ENCODE measurements at places on chromosomes 2 and 18.
A peak's percentile ranks its signal among the peaks of the same experiment; 100 is the strongest.

GRCh38 chr2:128505150-128505490, 186.5 kb upstream of the HS6ST1 start:
- DNase-seq: no peak

DNA sequence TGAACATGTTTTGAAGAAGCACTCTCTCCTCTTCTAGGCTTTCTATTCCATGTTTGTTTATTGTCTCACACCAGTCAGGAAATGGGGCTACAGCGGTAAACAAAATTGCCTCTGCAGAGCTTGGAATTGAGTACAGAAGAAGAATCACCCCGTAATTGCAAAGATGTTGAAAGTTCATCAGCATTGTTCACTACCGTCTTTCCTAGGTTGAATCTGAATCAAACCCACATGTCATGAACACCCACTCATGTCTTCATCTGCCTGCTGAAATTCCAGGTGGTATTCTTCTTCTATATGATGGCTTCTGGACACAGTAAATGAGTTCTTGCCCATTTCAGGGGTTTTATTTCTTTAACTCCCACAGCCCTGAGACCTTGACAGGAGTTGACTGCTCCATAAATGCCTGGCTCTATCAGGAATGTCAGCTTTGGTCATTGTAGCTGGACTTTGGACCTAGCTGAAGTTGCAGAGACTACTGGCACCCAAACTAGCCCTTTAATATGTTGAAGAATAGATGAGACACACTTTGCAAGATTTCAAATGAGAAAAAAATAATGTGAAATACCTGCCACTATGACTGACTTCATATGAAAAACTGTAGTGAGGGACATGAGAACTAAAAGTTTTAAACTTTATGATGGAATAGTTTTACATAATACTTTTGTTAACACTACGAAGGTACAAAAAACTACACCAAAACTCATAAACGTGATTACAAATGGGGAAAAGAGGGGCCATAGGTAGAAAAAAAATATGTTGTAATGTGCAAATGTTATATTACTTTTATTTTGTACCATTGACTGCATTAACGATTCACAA, 1235.3 kb upstream of the ZEB2 start:
- DNase-seq: no peak

- no peak for DNase-seq
Observed at GRCh38 chr2:235606004-235606715, 112.3 kb downstream of the AGAP1 start.

- no peak for DNase-seq
Observed at GRCh38 chr2:134128746-134129145, 125.1 kb upstream of the MGAT5 start.

GRCh38 chr2:40043641-40044040, 264.6 kb upstream of the THUMPD2 start:
- no peak for DNase-seq

- no peak for DNase-seq
Observed at GRCh38 chr2:144217853-144218633, 301.9 kb downstream of the ZEB2 start.

DNA sequence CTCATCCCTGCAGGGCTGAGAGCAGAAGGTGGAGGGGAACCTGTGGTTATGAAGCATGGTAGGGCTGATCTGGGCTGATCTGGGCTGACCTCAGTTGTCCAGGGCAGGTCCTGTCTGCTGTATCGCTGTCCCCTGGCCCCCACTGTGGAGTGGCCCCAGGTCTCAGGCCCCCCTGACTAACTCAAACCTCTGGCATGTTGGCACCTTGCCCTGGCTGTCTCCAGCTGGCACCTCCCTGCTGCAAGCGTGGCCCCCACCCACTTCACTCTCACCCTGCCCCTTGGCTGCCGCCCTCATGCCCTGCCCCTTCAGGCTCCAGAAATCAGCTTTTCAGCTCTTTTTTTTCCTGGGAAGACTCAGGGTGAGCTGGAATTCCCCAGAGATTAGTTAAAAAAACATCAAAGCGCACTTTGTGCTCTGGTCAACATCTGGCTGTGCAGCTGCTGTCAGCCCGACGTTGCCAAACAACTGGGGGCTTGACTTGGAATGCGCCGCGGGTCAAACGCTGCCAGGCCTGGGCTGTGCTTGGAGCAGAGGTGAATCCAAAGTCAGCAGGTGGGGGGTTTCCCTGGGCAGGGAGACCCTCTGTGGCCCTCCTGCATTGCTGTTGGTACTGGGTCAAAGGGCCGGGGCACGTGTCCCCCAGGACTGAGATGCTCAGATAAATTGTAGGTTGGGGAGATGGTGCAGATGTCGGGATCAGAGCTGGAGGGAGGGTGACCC, 173.8 kb upstream of the HDAC4 start:
- no peak for DNase-seq

DNA sequence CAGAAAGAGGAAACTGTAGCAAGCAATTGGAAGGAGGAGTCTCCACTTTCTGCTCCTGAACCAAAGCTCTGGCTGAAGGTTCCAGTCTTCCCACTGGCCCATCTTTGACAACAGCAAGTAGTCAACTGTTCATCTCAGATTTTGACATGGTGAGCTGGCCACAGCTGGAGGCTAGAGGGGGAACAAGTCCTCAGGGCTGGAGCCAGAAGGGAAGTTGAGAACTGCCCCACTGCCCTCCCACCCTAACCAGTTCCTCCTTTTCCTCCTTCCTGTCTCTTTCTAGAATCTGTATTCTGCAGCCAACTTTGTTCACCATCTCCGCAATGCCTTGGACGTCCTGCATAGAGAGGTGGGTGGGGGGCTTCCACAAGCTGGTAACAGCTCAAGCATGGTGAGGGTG, 105.8 kb downstream of the PLB1 start:
- DNase-seq: no peak

DNA sequence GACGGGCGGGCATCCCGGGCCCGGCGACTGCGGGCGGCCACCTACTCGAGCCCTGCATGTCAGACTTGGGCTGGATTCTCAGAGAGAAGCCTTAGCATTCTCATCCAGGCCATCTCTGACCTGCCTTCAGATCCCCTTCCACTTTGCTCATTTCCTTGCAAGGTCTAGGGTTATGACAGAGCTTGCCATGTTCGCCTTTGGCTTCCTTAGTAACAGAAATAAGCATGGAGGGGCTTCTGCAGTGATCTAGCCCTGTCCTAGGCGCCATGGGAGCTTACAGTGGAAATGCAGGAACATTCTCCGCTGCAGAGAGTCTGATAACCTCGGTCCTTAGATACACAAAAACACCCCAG, 632 bp upstream of the ACVR1 start:
- DNase-seq: no peak

DNA sequence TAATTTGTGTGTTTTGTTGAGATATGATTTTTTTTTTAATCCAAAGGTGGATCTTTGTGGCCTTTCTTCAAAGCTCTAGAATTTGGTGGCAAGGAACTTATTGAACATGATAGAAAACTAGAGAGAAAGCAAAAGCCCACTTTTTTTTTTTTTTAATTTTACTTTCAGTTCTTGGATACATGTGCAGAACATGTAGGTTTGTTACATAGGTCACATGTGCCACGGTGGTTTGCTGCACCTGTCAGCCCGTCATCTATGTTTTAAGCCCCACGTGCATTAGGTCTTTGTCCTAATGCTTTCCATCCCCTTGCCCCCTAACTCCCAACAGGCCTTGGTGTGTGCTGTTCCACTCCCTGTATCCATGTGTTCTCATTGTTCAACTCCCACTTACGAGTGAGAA, 135.9 kb downstream of the RHBDD1 start:
- DNase-seq: no peak

DNA sequence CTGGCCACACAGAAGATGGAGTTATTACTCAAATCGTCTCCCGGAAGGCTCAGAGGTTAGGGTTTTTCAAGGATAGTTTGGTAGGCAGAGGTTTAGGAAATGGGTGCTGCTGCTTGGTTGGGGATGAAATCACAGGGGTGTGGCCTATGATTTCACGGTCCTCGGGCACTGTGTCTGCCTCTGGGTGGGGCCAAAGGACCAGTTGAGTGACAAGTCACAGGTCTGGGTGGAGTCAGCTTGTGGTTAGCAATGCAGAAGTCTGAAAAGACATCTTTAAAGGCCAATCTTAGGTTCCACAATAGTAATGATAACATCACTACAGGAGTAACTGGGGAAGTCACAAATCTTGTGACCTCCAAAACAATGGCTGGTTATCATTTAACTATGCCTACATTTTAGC, 387.8 kb downstream of the ZNF521 start:
- DNase-seq: no peak

DNA sequence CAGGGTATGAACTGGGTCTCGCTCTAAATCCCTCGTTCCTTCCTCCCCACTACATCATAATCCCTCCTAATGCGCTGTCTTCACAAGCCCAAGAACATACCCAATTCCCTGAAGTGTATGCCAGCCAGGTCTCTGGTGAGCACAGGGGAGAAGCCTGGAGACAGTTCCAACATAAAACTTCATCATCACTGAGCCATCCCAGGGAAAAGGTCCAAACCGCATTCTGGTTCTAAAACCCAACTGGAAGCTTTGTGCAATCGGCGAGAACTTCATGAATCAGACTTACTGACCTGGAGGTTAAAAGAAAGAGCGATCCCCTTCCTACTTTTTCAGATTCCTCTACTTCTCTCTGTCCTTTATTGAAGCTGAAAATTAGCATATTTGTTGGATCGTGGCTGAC, 132.7 kb downstream of the ALPK2 start:
- DNase-seq: no peak

DNA sequence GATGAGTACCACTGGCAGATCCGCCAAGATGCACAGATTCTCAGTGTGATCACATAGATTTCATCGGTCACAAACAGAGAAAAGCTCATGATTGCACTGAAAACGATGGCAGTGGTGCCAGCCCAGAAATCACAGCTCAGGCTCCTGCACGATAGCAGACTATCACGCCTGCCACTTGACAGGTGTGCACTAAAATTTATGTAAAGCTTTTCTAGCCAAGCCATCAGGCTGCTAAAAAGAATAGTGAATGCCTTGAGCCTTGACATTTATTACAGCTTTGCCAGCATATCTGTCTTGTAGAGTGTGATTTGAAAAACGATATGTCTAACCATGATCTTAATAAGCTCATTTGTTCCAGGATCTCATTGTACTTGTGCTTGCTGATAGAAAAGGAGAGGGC, 409.5 kb upstream of the CWC22 start:
- DNase-seq: no peak

DNA sequence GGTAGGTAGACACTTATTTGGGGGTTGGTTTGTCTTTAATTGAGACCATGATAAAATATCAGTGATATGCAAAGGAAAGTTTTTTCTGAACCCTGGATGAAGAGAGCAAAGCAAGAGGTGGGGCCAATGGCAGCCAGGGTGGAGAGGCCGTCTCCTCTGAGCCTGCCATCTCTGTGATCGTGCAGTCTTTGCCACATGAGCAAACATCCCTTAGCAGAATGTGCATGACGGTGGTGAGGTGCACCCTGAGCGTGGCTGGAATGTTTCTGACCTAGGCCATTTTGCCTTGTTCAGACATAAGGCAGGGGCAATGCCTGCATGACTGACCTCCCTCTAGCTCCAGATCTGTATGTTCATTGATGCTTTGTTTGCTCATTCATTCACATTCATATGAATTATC, 6.0 kb downstream of the NCK2 start:
- DNase-seq: no peak

GRCh38 chr2:85459771-85460170, 41.3 kb downstream of the SH2D6 start:
- DNase-seq: no peak

DNA sequence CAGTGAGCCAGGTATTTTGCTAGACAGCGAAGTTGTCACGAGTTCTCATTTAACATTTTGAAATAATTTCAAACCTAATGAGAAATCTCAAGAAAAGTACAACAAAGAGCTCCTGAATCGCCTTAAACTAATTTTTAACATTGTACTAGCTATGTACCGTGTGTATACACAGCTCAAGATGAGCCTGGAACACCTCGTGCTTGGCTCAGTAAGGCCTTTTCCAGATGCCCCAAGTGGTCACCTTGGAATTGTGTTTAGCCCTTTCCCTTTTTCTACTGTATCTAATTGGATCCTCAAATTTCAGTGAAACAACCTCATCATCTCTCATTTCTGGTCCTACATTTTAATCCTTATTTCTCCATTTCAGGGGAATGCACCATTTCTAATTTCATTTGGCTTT, 7.2 kb downstream of the PTPN4 start:
- DNase-seq: no peak

DNA sequence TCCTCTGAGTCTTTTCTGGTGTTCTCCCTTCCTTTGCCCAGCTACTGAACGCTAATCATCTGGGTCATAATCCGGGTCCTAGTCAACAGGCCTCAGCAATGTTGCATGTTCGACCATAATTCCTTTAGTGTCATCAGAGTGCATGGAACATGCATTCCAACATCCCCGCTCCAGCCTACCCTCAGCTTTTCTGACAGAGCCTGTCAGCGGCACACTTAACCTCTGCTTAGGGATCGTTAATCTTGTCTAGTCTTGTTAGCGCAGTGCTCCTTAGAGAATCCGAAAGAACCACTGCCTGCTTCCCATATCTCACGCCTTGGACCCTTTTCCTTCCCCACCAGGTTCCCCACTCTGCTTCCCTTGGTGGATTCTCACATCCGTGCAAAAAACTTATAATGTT, 767.9 kb upstream of the ID2 start:
- DNase-seq: no peak

- DNase-seq: no peak
Observed at GRCh38 chr2:86023366-86023712, 82.3 kb downstream of the POLR1A start.

GRCh38 chr18:9101730-9102507, 580 bp upstream of the NDUFV2 start:
- no peak for DNase-seq

GRCh38 chr2:219223831-219224610, 5.3 kb upstream of the ABCB6 start:
- no peak for DNase-seq

DNA sequence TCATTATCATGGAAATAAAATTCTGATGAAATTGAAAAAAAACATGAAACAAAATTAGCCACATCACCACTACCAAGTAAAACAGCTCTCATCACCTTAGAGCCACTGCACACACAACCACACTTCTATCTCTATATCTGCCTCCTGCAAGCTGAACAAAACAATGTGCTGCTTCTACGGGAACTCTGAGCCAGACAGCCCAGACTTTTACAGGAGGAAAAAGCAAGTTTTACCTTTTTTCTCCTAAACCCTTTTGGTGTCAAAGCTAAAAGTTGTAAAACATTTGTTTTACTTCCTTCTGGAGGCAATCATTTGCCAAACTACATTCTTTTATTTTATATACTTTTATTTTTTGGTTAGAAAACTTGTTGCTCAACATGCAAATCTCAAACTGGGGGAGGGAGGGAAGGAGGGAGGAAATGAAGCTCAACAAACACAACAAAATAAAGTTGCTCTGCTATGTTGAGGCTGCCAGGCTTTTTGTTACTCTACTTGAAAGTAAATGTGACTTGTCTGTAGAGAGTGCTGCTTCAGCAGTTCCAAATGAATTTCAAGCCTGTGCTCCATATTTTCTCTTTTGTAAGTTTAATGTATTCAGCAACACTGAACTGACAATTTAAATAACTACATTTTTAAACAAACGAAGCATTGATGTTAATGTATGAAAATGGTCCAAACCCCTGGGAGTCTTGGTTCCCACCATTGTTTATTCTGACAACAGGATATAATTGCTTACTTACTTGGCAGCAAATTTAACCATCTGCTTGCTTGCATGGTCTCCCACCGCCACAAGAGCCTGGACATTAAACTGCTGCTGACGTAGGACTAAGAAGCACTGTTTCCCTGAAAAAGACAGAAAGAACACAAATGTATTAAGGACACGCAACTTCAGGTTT, 24.5 kb downstream of the DARS1 start:
- DNase-seq: peak; percentile 33
